T1000 (cell line): ENCODE measurements at places on chromosomes 2 and 18.

DNA sequence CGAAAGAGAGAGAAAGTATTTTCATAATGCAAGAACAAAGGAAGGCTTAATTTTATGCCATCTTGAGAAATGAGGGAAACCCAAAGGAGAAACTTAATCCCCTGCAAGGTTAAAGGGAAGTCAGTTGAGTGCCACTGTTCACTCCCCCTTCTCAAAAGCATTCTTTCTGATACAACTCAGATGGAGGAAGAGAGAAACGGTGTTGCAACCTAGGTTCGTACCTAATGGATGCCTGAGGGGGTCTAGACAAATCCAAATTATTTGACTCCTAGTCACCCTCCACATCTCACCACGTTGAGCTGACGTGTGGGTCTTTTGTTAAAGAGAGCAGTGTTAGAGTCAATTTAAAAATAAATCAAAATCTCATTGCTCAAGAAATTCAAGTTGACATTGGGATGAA is 52.6 kb upstream of the UNC80 start:
- no peak for DNase-seq

DNA sequence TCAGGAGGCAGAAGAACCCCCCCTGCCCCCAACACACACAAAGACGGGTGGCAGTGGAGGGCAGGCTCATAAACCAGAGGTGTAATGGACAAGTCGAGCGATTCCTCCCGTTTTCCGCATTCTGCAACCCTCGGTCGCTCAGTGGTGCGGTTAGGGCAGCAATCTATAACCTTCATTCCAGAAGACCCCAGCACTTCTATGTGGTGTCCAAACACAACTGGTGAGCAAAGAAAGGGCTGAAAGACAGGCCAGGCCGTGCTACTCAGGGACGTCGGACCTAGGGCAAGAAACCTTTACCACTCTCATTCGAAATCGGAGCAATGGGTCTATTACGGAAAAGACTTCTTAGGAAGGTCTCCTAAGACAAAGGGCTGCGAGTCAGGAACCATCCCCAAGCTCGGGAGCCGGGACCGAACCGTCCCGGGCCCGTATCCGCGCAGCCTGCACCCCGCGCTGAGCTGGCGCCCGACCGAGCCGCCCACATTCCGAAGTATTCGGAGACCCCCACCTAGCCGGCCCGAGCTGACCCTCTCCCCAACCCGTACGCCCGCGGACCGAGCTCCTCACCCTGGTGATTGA is 568 bp downstream of the ARL5A start:
- no peak for DNase-seq

DNA sequence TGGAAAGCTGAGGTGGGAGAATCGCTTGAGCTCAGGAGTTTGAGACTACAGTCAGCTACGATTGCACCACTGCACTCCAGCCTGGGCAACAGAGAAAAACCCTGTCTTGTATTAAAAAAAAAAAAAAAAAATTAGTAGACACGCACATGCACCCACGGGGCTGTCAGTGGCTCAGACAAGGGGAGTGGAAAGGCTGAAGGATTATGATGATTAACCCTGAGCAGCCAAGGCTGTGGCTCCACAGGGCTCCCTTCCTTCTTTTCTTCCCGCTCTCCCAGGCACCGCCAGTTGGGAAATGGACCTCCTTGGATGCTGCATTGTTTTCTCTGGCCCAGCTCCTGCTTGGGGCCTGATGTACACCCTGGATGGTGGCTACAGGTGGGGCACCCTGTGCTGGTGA is 49.0 kb upstream of the RAB6C start:
- no peak for DNase-seq

DNA sequence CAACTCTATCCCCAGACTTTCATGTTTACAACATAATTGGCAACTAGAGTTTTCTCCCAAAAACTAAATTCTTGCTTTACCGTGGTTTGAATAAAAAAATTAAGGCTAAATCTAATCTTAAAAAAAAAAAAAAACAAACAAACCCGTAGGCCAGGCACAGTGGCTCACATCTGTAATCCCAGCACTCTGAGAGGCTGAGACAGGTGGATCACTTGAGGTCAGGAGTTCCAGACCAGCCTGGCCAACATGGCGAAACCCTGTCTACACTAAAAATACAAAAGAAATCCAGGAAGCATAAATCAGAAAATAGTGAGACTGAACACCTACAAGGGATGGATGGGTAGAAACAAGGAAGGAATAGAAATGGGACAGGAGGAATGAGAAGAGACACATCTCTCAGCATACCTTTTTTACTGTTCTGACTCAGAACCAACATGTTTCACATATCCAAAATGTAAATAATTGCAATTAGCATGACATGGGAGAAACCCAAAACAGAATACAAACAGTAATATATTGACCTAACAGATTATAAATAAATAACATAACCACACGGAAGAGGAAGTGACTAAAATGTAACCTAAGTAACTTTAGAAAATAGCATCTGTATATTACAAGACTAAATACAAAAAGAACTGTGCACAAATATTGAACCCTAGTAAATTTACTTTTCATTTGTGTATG is 17.5 kb downstream of the MGAT4A start:
- DNase-seq, result no peak

DNA sequence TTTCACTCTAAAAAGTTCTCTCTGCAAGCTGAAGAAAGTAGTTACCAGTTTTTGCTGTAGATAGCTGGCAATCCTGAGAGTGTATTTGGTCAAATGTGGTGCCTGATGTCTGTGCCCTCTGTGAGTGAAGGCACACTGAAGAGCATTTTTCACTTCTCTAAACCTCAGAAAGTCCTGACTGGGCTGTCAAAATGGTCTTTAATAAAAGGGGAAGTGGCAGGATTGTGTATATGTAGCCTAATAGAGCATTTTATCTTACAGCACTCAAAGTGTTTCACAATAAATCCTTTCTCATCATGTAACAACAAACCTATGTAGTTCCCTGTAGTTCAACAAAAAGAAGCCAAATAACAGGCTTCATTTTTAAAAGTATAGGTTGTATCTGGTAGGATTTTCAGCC is 1552.3 kb upstream of the SLC39A10 start:
- DNase-seq, result no peak

DNA sequence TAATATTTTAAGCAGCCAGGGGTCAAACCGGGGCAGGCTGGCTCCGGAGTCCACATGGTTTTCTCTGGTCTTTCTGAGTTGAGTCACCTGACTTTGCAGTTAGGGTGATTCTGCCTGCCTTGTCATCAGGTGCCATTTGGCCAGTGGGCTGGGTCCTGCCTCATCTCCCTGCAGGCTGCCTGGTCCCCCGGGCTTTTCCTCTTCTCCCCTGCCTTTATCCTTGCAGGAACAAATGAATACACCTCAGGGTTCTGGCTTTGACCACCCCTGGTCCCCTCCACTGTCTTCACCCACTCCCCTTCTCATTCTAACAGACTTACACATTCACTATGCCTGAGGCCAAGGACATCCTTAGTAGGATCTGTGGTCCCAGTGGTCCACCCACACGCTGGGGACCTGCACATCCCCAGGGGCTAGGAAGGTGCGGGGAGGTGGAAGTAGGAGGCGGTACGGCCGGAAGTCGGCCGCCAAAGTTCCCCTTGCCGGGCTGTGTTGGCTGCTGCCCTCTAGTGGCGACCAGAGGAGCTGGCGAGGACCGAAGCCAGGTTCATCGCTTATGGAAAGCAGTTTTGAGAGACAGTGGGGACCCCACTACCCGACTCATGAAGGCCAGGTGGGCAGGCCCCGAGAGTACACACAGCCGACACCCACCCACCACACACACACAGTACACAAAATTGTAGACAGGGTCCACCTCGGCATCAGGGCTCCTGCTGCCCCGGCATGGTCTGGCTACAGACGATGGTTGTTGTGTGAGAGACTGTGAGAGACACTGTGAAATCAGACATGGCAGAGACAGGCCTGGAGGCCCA is 6.3 kb upstream of the TEX261 start:
- no peak for DNase-seq

- no peak for DNase-seq
These were observed 1.1 kb downstream of the IGFBP5 start for GRCh38 chr2:216694082-216694825.

GRCh38 chr2:235216901-235217300 is 265.1 kb downstream of the SH3BP4 start:
- DNase-seq, result no peak

DNA sequence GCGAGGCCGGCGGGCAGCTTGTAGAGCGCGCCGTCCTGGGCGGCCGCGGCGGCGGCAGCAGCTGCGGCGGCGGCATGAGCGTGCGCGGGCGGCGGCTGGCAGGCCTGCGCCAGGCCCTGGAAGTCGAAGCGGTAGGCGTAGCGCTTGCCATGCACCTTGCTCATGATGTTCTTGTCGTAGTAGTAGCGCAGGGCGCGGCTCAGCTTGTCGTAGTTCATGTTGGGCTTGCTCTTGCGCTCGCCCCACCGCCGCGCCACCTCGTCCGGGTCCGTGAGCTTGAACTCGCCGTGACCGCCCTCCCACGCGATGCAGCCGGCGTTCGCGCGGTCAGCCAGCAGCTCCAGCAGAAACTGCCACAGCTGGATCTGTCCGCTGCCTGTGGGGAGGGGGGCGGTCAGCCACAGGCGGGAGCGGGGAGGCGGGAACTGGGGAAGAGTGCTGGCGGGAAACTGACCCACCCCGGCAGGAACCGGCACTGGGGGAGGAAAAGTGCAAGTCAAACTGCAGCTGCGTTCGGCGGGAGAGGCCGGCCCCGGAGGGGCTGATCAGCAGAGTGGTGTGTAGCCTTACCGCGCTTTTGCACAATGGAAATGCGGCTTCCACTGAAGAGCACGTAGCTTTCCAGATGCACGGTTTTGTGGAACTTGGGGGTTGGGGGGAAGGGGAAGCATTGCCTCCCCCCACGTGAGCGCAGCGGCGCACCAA is 3.0 kb downstream of the FEV start:
- DNase-seq, result no peak

- no peak for DNase-seq
These were observed 39.8 kb upstream of the ASAP2 start for GRCh38 chr2:9166579-9167377.

GRCh38 chr2:198055716-198056115 is 251.3 kb downstream of the PLCL1 start:
- no peak for DNase-seq

GRCh38 chr2:133053541-133053940 is 383.5 kb upstream of the LYPD1 start:
- no peak for DNase-seq

DNA sequence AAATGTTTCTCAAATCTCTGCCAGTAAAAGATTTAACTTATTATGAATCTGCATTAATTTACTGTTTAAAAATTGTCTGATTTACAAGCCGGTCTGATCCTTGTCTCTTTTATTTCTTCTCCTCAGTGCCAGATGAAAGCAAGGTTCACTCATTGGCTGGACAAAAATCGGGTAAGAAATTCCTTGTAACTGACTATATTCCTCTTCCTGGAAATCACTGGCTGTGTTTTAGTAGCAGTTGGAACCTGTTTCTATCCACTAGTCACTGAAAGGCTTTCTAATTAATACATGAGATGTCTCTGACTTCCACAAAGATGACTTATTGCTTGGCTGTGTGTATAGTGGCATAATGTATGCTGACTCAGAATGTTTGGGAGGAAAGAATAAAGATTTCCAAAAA is 436.6 kb upstream of the NRP2 start:
- no peak for DNase-seq

- no peak for DNase-seq
These were observed 117.6 kb upstream of the CXCR4 start for GRCh38 chr2:136235546-136235945.
